ENCODE measurements at places on chromosomes 4 and X.

DNA sequence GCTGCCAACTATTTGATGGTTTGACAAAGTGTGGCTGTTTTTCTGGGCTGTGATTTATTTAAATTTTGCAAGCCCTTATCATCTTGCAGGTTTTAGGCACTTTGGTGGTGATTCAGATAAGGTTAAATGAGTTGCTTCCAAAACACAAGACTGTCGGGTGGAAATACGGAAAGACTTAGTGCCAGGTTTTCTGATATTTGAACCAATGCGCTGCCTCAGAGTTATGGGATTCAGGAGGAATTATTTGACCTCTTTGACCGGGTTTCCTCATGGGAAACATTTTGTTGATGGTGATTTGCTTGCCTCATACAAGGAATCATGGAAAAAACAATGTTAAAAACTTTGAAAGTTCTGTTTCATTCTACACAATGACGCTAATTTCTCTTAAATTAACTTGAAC is 136.1 kb upstream of the MAP9 start:
- DNase-seq, result no peak

DNA sequence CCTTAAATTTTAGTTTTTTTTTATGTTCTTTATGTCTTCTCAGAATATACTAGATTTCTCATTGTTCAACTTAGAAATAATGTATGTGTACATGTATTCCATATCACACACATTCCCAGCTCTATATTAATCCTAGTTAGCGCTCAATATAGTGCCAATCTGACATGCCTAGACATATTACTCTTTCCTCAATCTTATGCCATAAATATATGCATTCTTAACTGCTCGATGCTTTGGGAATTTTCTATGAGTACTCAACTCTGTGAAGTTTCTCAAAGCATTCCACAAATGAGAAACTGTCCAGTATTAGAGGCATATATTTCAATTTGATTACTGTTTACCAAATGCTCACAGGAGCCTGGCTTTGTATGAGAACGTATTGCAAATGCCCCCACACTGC is 231.2 kb upstream of the VEGFC start:
- no peak for DNase-seq

DNA sequence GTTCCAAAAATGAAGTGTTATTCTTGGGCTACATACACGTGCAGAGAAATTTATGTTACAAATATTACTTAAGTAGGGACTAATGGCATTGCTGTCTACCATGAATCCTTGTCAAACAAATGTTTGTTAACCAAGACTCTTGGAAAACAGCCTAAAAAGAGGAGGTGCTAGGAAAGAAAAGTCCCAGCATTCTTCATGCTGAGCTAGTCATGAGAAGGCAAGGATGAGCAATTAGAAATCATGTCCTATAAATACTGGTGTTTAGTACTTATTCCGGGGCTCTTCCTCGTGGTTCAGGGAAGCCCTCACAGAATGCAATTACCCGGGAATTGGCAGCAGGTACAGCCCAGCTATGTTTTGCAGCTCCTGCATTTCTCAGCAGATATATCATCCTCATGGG is 378.1 kb upstream of the FTHL17 start:
- no peak for DNase-seq

DNA sequence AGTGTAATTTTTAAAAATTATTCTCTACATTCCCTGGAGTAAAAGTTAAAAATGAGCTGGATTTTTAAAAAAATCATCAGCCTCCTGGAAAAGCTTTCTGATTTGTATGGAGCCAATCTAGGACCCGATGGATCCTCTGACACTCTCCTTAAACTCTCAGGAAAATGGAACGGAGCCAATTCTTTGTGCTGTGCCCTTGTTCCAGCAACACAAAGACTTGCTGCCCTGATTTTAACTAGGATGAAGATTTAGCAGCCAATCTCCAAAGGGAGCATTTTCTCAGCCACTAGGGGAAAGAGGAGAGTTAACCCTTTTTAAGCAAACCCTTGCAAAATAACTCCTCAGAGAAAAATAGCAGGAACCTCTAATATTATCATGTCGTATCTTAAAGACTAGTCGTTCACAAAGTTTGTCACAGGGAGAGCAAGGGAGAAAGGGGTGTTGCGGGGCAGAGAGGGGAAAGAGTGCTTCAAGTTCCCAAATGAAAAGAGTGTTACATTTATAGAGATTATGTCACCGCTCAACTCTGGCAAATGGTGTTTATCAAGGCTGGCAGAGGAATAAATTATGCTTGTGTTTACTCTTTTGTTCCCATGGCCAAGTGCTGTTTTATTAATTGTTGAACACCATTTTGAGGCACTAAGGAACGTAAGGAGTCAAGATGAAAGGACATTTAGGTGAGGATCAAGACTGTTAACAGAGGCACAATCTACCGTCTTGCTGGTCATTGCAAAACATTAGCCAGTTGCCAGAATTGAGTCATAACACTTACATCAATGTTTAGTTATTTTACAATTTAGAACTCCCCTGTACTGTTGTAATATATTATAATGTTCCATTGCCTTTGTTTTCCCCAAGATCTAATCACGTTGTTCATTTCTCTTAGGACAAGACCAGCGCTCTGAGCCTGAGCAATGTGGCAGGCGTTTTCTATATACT is 250.7 kb downstream of the THOC2 start:
- no peak for DNase-seq

- no peak for DNase-seq
Observed at GRCh38 chr4:76502886-76503285, 67.9 kb downstream of the SHROOM3 start.

All from stimulated activated CD8-positive, alpha-beta memory T cell treated with anti-CD3 and anti-CD28 coated beads, Interleukin-15, amount 100 ng/mL, for 24 hours (primary cell).